ENCODE measurements at places on chromosomes 13 and 19.

- DNase-seq: no peak
These were observed 135.7 kb downstream of the DIAPH3 start for GRCh38 chr13:60028021-60028420.

- DNase-seq: no peak
These were observed 169.5 kb upstream of the UBL3 start for GRCh38 chr13:30019648-30020626.

GRCh38 chr13:47129461-47129860, 232.6 kb upstream of the HTR2A start:
- no peak for DNase-seq

DNA sequence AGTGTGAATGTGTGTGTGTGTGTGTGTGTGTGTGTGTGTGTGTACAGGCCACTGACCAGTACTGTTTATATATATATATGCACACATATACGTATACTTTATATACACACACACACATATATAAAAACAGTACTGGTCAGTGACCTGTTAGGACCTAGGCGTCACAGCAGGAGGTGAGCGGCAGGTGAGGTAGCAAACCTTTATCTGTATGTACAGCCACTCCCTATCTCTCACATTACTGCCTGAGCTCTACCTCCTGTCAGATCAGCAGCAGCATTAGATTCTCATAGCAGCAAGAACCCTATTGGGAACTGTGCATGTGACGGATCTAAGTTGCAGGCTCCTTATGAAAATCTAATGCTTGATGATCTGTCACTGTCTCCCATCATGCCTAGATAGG, 34.5 kb downstream of the TBC1D4 start:
- DNase-seq: no peak

- DNase-seq: no peak
These were observed 63.3 kb downstream of the DCLK1 start for GRCh38 chr13:36067746-36068381.

GRCh38 chr19:4516199-4516938, 1.9 kb downstream of the PLIN4 start:
- no peak for DNase-seq

- no peak for DNase-seq
These were observed 7.2 kb downstream of the RPL36 start for GRCh38 chr19:5697022-5697889.

DNA sequence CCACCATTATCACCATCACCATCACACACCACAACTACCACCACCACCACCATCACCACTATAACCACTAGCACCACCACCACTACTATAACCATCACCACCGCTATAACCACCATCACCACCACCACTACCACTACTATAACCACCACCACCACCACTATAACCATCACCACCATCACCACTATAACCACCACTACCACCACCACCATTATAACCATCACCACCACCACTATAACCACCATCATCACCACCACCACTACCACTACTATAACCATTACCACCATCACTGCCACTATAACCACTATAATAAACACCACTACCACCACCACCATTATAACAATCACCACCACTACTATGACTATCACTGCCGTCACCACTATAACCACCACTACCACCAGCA, 173.2 kb downstream of the DCLK1 start:
- DNase-seq: no peak

DNA sequence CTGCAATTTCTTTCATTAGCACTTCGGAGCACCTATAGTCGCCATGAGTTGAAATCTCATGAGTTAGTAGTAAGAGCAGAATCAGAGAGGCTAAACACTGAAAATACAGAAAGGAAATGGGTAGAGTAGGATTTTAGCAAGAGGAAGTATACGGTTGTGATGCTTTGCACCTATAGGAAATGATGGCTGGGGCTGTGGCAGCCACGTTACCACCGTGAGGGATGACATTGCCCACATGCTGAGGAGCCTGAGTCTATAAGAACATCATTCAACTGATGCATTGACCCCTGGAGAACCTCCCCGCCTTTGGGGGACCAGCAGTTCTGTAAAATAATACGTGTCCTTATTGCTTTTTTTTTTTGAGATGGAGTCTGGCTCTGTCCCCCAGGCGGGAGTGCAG, 20.4 kb downstream of the FAM187B start:
- DNase-seq: no peak

DNA sequence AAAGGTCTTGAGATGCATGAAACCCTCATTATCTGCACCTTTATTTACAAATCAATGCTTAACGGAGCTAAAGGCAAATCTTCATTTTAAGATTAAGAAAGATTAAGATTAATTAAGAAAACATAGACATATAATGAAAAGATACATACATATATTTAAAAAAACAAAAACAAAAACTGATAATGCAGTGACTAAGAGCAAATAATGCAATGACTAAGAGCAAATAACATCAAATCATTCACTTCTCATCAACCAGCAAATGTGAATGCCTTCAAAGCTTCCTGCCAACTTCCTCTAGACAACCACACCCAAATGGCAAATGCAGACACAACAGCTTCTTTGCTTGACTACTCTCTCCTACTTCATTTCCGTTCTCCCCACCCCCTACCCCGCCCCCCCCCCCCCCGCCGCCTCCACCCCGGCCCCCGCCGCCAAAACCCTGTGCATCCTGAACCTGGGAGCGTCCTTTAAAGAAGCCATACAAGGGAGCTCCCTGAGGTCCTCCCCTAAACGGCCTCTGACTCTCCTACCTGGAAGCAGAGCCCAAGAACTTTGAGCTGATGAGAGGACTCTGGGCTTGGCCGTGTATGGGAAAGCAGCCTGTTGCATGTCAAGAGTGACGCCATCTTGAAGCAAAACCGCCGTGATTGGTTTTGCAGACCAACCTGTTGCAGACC, 24.5 kb downstream of the TEX101 start:
- DNase-seq: peak; percentile 89

DNA sequence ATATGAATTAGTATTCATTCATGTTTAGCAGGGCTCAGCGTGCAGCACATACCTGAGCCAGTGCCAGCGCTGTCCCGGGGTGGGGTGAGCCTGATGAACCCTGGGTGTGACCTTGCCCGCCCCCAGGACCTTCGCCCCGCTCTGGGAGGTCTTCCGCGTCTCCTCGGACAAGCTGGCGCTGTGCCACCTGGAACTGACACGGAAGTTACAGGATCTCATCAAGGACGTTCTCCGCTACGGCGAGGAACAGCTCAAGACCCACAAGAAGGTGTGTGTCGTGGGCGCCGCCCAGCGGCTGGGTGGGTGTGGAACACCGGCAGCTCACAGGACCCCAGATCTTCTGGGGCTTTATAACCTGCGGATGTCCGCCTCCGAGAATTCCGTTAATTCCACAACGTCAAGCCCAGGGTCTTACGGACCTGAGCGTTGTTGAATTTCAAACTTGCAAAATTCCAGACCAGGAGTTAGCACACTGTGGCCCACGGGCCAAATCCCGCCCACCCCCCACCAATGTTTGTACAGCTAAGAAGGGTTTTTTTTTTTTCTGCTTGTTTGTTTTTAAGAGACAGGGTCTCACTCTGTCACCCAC, 15.4 kb downstream of the FCHO1 start:
- peak; percentile 37 for DNase-seq

- DNase-seq: no peak
These were observed 1.8 kb downstream of the LONP1 start for GRCh38 chr19:5718037-5718578.

DNA sequence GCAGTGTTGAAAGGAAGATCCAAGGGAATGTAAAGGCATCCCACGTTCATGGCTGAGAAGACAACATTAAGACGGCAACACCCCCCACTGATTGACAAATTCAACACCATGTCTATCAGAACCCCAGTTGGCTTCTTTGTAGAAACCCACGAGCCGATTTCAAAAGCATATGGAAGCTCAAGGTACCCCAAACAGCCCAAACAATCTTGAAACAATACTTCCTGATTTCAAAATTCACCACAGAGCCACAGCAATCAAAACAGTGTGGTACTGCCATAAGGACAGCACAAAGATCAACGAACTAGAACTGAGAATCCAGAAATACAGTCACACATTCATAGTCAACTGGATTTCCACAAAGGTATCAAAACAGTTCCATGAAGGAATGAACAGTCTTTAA, 6.2 kb downstream of the MIER2 start:
- no peak for DNase-seq

GRCh38 chr19:55670280-55671053, 4.6 kb upstream of the EPN1 start:
- DNase-seq: no peak

DNA sequence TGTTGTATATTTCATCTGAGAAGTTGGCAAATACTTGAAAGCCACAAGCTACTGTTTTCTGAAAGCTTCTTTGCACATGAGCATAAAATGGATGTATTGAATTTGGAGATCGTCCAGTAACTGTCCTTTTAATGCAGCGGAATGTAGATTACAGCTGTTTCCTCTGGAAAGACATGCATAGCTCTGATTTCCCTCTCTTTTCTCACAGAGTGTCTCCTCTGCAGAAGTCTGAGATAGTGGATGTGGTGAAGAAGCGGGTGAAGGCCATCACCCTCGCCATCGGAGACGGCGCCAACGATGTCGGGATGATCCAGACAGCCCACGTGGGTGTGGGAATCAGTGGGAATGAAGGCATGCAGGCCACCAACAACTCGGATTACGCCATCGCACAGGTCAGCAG, 283.0 kb downstream of the SHISA2 start:
- no peak for DNase-seq

DNA sequence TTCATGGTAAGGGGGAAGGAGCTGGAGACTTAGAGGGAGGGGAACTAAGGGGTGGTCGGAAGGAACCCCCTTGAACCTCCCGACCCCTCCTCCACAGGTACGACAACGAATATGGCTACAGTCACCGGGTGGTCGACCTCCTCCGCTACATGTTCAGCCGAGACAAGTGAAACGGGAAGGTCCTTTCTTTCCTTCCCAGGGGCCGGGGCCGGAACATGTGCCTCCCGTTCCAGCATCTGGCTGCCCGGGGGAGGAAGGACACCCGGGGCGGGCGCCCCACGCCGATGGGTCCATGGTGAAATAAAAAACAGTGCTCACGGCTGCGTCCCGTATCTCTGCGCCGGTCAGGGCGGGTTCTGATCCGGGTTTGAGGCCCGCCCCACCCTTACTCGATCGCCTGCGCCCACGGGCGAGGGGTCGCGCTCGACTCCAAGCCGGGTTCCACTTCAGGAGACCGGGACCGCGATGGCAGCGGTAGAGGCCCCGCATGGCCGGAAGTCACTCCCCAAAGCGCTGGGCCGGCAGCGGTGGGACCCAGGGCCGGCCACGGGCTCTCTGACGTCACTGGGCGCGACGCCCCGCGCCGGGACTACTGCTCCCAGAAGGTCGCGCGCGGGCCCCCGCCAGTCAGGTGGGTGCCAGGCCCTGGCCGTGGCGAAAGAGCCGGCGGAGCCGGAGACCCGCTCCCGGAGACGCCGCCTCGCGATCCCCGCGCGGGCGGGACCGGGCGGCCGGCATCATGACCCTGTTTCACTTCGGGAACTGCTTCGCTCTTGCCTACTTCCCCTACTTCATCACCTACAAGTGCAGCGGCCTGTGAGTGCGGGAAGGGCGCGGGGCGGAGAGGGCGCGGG, at the start of gene TMEM147:
Gene TMEM147 (plus strand): TSS at position 626 of the 854 bp plus-strand sequence. CDS start 114 bp downstream, at position 740.
- DNase-seq: peak; percentile 83

DNA sequence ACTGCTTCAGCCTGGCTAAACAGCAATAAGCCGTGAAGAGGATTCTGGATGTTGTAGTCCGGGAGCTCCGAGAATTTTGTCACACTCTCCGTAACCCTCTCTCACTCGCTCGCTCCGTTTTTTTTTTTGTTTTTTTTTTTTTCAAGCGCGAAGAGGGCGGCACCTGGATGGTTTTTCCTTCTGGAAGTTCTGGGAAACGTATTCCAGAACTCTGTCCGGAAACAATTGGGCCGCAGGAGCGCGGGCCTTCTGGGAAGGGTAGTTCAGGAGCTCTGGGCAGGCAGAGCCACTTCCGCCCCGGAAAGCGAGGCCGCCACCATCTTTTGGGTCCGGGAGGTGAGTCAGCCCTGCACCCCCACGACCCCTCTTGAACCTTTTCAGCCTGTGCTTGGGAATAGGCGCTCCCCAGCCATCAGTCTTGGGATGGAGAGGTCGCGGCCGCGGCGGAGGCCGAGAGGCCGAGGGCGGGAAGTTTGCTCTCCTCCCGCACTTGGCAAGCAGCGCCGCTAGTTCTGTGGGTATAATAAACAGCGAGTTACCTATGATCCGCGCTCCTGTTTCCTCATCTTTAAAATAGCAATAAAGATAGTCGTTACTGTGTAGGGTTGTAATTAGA, at the start of gene ZNF227:
Gene ZNF227 (plus strand): TSS at position 283 of the 616 bp plus-strand sequence. CDS start 5,261 bp downstream, outside the sequence.
- peak; percentile 81 for DNase-seq

DNA sequence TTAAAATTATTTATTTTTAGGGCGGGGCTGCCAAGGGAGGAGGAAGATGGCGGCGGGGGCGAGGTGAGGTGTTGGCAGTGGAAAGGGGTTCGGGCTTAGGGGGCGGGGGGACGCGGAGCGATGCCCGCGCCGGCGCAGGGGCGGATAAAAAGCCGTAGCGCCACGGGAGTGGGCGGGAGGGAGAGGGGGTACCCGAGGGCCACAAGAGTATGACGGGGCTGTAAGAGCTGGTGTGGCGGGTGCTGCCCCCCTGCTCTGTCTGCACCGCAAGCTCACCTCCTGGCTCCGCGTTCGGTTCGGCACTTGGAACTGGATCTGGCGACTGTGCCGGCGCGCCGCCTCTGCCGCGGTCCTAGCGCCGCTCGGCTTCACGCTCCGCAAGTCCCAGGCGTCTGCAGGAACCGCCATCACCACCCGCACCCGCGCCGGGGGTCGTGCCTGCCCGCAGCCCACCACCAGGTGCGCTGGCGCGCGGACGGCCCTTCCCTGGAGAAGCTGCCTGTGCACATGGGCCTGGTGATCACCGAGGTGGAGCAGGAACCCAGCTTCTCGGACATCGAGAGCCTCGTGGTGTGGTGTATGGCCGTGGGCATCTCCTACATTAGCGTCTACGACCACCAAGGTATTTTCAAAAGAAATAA, 265.2 kb upstream of the SGCG start:
- DNase-seq: no peak

GRCh38 chr13:31772231-31772630, 32.9 kb downstream of the RXFP2 start:
- DNase-seq: no peak

GRCh38 chr13:47175172-47175866, 278.5 kb upstream of the HTR2A start:
- no peak for DNase-seq

- DNase-seq: no peak
These were observed 24.5 kb downstream of the EFNA2 start for GRCh38 chr19:1309977-1310852.

DNA sequence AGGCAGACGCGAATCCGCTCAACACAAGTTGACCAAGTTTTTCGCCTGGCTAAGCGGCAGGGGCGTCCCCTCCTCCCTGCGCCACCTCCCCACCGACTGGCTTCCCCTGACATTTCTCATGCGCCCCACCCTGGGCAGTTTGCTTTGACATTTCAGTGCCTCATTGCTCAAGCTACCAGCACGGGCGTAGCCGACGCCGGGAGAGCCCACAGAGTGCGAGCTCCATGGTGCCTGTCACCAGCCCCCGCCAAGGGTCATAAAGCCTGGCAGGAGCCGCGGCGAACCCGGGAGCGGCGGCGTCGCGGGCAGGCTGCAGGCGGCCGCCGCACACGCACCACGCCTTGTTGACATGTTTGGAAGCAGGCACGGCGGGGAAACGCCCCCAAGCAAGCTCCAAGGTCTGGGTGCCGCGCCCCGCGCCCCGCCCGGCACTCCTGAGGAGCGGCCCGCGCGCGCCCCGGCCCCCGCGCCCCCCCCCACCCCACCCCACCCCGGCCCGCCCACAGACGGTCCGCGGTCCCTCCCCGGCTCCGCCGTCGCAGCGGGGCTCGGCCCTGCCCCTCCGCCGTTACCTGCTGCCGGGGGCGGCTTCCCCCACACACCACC, 601 bp downstream of the FBXL3 start:
- peak; percentile 81 for DNase-seq

GRCh38 chr13:108185223-108185622, 30.1 kb downstream of the LIG4 start:
- no peak for DNase-seq
